T-helper 9 cell (primary cell): ENCODE measurements at places on chromosomes 2 and 18.

- DNase-seq = no peak
These were observed 301.0 kb downstream of the STK39 start for GRCh38 chr2:167946441-167946841.

DNA sequence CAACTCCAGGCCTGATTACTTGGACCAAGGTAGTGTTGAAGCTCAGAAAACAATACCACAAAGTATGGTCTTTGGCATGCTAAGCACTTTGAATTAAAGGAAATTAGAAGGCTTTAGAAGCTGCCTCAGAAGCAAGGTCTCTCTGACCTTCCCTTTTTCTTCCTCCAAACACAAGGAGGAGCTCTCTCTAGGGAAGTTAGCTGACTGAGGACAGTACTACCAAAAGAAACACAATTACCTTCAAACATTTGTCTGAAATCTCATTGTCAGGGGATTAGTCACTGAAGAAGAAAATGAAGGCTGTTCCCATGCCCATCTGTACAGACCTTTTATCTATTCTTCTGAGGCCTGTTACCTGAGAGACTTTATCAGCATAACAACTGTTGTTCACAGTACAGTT, 279.3 kb downstream of the CDH20 start:
- DNase-seq = no peak

DNA sequence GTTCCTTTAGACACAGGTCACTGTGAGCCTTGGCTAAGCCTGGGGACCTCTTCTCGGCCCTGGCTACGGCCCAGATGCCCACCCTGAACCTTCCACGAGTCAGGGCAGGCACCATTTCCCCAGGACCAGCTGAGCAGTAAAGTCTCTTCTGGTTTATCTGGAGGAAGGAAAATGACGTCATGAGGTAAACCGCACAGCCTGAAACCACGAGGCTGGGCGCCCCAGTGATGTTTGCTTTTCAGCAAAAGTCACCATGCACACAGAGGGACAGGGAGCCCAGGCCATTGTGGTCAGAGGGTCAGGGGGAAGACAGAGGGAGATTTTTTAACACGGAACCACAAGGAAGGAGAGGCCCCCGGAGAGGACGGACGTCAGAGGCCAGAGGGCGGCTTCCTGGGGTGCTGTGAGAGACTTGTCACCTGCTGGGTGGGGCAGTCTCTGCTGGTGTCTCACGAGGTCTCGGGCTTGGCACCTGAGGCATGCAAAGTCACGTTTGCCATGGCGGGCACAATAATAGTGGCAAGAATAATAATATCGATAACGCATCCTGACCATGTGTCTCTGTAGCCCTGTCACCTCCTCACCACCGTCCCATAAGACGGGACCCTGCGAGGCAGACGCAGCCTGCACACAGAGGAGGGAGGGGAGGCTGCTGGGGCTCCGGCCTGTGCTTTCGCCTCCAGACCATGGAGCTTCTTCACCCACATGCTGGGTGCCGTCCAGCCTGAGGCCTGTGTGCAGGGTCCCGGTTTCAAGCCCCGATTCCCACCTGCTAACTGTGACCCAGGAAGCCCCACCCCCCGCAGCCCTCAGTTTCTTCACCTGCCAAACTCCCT, 33.2 kb upstream of the FOSL2 start:
- peak; percentile 73 for DNase-seq

DNA sequence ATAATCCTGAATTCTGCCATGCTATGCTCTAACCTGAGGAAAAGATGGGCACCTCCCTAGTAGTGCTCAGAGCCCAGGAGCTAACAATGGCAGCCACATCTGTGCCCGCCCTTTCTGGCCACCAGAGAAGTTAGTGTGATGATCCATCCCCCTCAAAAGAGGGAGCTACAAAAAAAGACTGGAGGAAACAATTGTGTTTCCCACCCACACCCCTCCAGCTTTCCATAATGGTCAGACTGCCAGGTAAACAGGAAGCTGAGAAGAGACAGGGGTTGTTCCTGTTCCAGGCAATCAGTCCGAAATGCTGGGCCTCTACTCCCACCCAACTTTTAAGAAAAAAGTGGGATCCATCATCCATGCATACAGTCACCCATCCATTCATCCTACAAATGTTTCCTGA, 3.2 kb downstream of the TBC1D8 start:
- no peak for DNase-seq

DNA sequence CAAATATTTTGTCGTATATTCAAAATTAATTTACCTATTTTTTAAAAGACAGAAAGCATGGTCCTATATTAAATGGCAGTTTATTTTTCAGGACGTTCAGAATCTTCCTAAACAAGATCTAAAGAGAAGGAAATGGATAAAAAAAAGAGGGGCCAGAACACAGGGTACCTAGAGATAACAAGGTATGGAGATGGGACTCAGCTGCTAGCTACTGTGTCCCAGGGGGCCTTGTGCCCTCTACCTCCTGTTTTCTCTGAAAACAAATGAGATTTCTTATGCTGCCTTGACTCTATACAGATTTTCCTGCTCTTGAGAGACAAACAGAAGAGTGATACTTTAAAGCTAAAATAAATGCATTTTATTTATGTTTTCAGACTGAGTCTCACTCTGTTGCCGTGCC, 9.3 kb downstream of the PRKD3 start:
- DNase-seq = no peak

GRCh38 chr2:190785334-190785733, 95.3 kb upstream of the GLS start:
- no peak for DNase-seq

DNA sequence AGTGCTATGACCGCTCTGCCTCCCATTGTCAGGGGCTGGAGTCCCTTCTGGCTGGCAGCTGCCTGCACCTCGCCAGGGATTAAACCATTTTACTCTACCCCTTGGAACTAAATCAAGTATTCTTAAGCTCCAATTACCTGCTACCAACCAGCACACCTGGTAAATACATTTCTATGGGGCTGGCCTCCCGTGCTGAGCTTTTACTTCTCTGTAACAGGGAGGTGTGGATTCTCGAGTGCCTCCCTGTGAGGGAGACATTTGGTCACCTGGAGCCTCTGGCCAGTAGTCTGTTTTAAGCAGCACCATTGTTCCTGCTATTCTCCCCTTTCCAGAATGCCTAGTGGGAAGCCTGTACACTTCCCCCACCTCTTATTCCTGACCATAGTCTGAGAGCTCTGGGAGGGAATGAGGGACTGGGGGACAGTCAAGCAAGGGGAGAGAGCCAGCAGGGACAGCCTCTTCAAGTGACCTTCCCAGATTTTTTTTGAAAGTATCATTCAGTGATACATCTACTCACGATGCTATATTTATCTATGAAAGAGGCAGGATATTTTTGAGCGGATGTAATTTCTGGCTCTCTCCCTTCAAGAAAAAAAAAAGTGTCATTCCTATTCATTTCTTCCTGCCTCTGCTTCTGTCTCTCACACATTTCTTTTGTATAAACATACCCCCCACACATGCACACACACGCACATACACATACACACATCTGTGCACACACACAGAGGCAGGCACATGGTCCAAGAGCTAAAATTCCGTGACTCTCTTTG, 112.8 kb downstream of the CAPN13 start:
- no peak for DNase-seq

- DNase-seq = no peak
These were observed 19.1 kb downstream of the PARD6G start for GRCh38 chr18:80228051-80228848.

- DNase-seq = no peak
These were observed 24.4 kb downstream of the EIF4E2 start for GRCh38 chr2:232574674-232575403.

DNA sequence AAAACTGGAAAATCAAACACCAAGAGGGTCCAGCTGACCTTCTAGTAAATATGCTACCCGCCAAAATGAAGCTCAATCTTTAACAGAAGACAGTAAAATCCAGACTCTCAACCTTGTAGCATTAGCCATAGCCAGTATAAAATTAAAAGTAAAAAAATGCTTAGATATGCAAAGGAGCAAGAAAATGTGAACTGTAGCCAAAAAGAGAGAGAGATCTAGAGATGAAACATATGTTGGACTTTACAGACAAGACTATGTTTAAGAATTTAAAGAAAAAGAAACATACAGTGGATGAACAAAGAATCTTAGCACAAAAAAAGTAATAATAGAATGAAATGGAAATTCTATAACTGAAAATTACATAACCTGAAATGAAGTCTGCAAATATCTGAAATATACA, 344.5 kb downstream of the LRATD1 start:
- no peak for DNase-seq

- DNase-seq = no peak
These were observed 712.5 kb downstream of the TDRD15 start for GRCh38 chr2:21836261-21836660.

- DNase-seq = no peak
These were observed 18.1 kb downstream of the ABCB11 start for GRCh38 chr2:169012812-169013627.

GRCh38 chr2:86031606-86032005, 74.1 kb downstream of the POLR1A start:
- DNase-seq = no peak

DNA sequence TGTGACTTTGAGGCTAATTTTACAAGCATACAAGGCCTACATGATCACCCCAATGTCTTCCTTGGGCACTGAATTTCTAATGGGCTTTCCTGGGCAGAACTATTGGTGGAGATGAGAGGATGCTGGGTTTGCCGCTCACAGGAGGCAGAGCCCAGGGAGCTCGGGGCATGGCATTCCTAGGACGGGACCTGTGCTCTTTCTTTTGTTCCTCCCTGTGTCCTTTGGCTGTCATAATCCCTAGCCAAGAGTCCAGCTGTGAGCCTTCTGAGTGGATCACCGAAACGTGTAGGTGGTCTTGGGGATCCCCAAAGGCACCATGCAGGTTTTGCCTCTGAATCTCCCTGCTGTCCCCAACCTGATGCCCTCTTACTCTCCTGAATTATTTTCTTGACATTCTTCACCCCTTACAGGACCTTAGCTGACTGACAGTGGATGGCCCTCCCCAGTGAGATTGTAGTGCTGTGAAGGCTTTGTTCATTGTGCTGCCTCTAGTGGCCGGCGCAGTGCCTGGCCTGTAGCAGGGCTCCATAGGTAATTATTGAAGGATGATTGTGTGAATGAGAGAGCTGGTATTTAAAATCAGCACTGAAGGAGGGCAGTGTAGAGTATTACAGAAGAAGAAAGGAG, 221.9 kb downstream of the ZNF407 start:
- DNase-seq = no peak

- no peak for DNase-seq
These were observed 38.8 kb upstream of the CTAGE1 start for GRCh38 chr18:22456547-22456946.

- DNase-seq = no peak
These were observed 91.5 kb downstream of the PID1 start for GRCh38 chr2:229179628-229180027.

GRCh38 chr2:74735564-74735963, 81.5 kb downstream of the SEMA4F start:
- no peak for DNase-seq

DNA sequence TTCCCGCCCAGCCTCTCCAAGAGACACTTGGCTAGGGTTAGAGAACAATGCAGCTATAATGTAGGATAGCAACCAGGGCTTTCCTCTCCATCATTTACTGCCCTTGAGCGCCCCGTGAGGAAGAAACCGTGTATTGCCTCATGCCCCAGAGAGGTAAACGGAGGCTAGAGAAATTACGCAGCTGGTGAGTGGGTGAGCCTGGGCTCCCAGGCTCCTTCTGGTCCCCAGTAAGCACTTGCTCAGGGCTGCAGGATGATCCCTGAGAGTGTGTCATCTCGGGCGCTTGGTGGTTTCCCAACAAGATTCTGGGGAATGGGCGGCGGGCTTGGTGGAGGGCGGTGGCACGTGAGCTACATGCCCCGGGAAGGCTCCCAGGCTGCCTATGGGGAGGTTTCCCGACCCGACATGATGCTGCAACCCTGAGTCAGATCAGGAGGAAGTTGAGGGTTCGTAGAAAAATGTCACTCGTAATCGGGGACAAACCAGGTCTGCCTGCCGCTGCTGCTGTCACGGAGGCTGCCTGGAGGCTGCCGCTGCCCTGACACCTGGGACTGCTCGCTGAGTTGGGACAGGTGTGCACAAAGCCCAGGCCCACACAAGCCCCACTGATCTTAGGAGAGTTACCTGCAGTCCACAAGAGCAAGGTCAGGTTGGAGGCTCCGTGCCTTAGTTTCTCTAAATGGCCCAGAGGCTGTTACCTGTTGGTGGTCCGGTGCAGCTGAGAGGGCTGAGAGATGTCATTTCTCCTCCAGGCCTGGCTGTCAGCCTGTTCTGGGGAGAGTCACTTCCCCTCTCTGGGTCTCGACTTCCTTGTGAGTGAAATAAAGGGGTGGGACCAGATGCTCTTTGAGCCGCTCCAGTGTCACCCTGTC, at the start of gene GPR55:
GPR55 (minus strand) TSS at position 773 of the 872 bp plus-strand sequence. CDS start 14,280 bp downstream, outside the sequence.
- DNase-seq = peak; percentile 38

DNA sequence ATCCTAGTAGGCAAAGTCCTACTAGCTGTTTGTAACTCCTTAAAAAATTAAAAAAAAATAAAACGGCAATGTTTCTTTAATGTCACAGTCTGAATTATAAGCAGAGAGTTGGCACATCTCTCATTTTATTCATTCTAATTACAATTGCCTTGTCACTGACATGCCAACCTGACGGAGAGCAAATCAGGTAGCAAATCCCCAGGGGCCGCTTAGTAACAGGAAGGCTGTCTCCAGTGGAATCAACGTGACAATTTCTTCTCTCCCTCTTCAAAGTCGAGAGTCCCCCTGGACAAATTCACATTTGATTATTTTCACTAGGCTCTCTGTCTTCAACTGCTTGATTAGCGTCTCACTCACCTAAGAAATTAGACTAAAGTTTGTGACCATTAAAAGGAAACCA, 1598.9 kb upstream of the PIK3C3 start:
- no peak for DNase-seq

- no peak for DNase-seq
These were observed 41.5 kb downstream of the ARHGAP25 start for GRCh38 chr2:68776124-68776523.

DNA sequence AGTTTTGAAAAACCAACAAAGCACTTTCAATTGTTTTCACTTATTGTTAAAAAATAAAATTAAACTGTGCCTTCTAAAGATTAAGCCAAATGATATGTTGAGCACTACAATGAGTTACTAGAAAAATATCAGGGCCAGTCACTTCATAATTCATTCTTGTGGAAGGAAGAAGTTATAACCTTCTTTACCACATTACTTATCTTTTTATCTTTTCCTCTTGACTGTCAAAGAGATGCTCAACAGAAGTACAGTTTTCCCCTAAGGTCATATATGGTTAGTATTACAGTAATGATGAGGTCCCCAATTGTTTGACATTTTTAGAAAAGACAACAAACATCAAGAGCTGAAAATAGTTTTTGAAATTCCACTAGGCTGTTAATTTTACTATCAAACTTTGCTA, 9.4 kb downstream of the PELI1 start:
- DNase-seq = no peak

- no peak for DNase-seq
These were observed 148.2 kb upstream of the GLI2 start for GRCh38 chr2:120587279-120587996.

GRCh38 chr18:35063875-35064690, 22.9 kb downstream of the MAPRE2 start:
- no peak for DNase-seq
